GM13977 (cell line): ENCODE measurements at places on chromosomes 16 and 17.

DNA sequence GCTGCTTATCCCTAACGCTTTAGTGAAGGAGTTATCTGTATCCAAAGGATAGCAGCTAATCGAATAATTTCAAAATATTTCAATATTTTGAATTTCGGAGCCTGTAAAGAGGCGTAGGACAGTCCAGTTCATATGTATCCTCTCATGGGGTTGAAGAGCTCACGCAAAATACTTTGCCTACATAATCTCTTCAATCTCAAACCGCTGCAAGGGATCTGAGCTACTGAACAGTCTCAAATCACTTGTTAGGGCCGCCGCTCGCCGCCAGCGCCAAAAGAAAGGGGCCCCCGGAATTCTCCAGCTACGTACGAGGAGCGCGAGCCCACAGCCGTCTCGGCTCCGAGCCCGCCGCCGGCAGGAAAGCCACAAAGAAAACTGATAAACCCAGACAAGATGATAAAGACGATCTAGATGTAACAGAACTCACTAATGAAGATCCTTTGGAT lies 601 bp upstream of the RFWD3 start:
- DNase-seq, result peak; percentile 17

- no peak for DNase-seq
These were observed 258.6 kb downstream of the IRX3 start for GRCh38 chr16:54027995-54028394.

GRCh38 chr16:70659953-70660671 lies 13.8 kb downstream of the IL34 start:
- DNase-seq, result no peak

DNA sequence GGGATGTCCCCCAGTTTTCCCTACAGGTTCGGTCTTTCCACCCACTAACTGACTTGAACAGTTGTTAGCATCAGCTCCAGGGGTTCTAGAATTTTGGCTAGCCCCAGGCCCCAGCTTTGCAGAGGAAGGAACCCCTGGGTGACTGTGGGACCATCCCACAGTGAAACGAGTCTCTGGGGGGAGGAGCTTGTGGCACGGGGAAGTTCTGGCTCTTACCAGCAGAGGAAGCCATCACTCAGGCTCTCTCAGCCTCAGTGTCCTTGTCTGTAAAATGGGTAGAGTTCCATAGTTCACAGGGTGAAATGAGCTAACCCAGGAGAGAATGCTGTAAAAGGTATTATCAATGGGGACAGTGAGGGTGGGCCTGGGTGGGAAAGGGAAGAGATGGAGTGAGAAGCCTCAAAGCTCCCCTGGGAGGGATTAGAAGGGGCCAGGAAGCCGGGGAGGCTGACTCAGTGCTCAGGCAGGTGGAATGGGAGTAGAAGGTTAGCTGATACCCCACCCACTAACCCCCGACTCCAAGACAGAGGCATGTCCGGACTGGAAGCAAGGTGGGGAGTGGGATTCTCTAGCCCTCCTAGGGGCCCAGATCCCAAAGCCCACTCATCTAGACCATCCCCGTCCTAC lies 30.9 kb upstream of the CDC42EP4 start:
- no peak for DNase-seq

GRCh38 chr17:34858591-34859565 lies 102.4 kb downstream of the CCT6B start:
- DNase-seq, result no peak

- DNase-seq, result no peak
These were observed 175.5 kb downstream of the PRKCB start for GRCh38 chr16:24011237-24011636.

DNA sequence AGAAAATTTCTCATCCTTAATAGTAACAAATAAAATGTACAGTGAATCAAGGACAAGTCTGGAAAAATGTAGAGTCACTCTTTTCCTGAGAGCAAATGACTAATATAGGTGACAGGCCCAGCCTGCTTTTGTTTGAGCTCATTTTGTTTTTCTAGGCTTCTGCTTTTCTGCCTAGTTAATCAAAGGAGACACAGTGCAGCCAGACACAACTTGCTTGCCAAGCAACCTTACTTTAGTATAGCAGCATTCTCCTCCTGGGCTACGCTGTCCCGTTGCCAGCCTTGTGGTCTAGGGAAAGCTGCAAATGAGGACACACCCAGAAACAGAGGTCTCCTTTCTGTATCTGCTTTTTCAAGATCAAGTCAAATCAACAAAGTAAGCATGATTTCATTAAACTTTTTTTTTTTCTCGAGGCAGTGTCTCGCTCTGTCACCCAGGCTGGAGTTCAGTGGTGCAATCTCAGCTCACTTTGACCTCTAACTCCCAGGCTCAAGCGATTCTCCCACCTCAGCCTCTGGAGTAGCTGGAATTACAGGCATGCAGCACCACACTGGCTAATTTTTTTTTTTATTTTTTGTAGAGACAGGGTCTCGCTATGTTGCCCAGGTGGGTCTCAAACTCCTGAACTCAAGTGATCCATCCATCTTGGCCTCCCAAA lies 17.2 kb downstream of the GINS3 start:
- DNase-seq, result no peak

- DNase-seq, result no peak
These were observed 9.3 kb downstream of the WDR59 start for GRCh38 chr16:74975591-74975990.

GRCh38 chr16:59886021-59886420 lies 1151.9 kb upstream of the GOT2 start:
- no peak for DNase-seq

GRCh38 chr16:29124828-29125227 lies 140.0 kb downstream of the LAT start:
- DNase-seq, result no peak

DNA sequence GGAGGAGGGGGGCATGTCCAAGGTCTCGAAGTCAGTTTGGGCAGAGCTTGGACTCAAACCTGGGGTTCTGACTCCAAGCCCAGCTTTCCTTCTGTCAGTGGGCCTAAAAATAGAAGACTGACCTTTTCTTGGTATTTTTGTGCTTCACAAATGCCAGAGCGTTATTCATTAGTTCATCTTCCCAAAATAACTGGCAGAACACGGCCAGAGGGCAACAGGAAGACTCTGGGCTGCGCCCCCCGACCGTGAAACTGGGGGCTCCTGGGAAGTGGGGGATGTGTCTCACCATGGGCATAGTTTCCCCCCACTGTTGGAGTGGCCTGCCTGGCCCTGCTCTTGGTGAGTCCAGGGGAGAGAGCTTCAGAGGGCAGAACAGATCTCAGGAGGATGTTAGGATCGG lies 94.0 kb downstream of the SOCS1 start:
- no peak for DNase-seq
